Activated naive CD4-positive, alpha-beta T cell treated with Interleukin-2 at 50 U/mL for 16 hours (primary cell): ENCODE measurements at places on chromosomes 11 and 22.

DNA sequence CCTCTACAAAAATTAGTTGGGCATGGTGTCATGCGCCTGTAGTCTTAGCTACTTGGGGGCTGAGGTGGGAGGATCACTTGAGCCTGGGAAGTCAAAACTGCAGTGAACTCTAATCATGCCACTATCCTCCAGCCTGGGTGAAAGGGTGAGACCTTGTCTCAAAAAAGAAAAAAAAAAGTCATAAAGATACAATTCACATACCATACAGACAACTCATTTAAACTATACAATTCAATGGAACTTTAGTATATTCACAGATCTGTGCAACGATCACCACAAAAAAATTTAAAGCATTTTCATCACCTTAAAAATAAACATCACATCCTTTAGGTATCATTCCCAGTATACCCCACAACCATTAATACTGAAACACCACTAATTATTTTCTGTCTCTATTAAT lies 201.2 kb downstream of the PGR start:
- DNase-seq, result no peak

GRCh38 chr11:132131047-132131446 lies 760.6 kb downstream of the NTM start:
- DNase-seq, result no peak

DNA sequence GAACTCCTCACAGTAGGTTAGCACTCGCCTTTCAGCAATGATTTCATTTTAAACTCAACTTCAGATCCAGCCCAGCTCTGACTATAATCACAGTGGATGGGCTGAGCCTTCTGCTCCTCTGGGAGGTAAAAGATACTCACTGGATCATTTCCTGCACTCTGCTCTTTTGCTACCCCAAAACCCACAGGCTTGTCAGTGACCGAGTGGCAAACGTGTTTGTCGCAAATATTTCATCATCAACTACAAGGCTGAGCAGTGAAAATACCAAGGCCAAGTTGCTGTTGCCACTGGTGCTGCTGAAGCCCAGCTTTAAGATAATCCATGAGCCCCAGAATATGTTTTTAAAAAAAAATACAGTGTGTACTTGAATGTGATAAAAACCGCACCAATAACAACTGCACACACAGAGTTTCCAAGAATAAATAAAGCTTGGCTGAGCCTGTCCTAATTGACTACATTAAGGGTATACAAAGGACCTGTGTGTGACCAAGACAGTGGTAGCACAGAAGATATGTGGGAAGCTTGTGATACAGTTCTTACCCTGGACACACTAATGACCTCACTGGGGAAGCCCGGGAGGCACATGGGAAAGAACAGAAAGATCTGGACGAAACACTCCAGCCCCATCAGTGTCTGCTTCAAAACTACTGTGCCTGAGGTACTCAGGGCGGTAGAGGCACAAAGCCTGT lies 41.3 kb downstream of the ABTB2 start:
- DNase-seq, result no peak

GRCh38 chr11:21511835-21512440 lies 680.9 kb upstream of the ANO5 start:
- DNase-seq, result no peak
